Common myeloid progenitor, CD34-positive (primary cell): ENCODE measurements at places on chromosomes 1 and 21.

- H3K36me3 ChIP-seq, result peaks cover 2% of the 10 kb centered on the region
- DNase-seq, result no peak
- H3K27ac ChIP-seq, result no peak overlapping the region
- no peaks in the 10 kb centered on the region for H3K4me1 ChIP-seq
- no peaks in the 10 kb centered on the region for H3K27me3 ChIP-seq
- no peak overlapping the region for H3K4me3 ChIP-seq
Observed at GRCh38 chr21:26471099-26471471, 102.0 kb downstream of the CYYR1 start.

DNA sequence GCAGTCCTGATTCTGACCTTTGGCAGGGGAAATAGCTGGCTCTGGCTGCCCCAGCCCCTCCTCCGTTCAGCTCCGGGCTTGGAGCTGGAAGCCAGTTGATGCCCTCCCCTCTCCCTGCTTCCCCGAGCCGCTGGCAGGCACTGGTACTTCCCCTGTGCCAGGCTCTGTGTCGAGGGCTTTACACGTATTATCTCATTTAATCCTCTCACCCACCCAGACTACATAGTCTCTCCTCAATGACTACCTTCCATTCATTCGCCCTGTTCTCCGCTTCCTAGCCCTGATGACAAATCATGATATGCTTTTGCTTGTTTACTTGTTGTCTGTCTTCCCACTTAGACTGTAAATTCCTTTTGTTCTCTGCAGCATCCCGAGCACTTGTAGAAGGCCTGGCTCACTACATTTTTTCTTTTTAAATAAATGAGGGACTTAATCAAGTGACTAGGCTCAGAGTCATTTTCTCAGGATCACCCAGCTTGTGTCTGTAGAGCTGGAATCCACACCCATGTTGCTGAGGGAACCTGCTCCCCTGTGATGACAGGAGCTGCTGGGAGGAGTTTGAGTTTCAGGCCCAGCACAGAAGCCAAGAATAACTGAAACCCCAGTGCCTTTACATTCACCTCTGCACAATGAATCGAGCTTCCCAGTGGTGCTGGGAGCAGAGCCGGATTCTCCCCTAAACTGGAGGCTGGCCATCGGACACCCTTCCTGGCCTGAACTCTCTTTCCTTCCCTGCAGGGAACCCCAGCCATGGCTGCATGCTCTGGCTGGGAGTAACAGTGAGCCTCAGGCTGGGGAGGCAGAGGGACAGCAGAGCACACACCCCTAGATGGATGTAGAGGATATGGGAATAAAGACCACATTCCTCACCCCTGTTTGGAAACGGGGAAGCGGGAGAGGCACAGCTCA, 58.3 kb downstream of the UBIAD1 start:
- H3K27ac ChIP-seq, result no peak overlapping the region
- no peaks in the 10 kb centered on the region for H3K27me3 ChIP-seq
- no peaks in the 10 kb centered on the region for H3K4me1 ChIP-seq
- no peaks in the 10 kb centered on the region for H3K36me3 ChIP-seq
- no peak overlapping the region for H3K4me3 ChIP-seq

- H3K36me3 ChIP-seq, result no peaks in the 10 kb centered on the region
- no peak overlapping the region for H3K27ac ChIP-seq
- no peak overlapping the region for H3K4me3 ChIP-seq
- DNase-seq, result peak; percentile 7
- no peaks in the 10 kb centered on the region for H3K4me1 ChIP-seq
Observed at GRCh38 chr1:70498666-70499065, 87.6 kb downstream of the CTH start.

- no peak for DNase-seq
- no peak overlapping the region for H3K4me3 ChIP-seq
- no peaks in the 10 kb centered on the region for H3K36me3 ChIP-seq
- no peaks in the 10 kb centered on the region for H3K4me1 ChIP-seq
- no peaks in the 10 kb centered on the region for H3K27me3 ChIP-seq
- no peak overlapping the region for H3K27ac ChIP-seq
Observed at GRCh38 chr1:226131639-226132038, 54.9 kb downstream of the ACBD3 start.

DNA sequence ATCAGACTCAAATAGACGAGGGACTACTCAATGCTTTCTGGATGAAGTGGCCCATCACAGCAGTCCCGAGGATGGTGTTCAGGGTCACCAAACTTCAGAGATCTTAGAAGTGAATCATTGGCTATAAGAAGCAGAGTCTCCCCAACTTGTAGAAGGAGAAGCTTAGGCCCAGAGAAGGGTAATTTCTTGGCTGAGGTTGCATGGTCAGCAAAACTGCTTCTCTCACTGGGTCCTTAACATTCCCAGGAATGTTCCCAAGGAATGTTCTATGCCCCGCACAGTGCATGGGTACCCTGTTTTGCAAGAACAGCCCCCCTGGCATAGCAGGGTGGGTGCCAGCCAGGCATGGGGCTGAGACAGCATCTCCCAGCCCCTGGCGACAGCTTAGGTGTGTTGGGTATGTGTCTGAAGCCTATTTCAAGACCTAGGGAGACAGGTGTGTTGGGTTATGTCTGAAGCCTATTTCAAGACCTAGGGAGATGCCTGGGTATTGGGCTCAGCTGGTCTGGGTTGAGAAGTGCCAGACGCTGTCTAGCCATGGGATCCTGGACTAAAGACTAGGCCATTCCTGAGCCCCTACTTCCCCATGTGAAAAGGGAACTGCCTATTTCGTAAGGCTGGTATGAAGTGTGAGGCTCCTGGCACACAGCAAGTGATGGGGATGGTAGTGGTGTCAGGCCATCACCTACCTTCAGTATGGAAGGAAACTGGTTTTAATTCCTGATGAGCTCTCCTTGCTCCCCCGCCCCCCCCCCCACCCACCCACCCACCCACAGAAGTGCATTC, 26.1 kb downstream of the PADI6 start:
- no peak for DNase-seq
- H3K27ac ChIP-seq, result no peak overlapping the region
- no peaks in the 10 kb centered on the region for H3K4me1 ChIP-seq
- no peaks in the 10 kb centered on the region for H3K36me3 ChIP-seq
- no peaks in the 10 kb centered on the region for H3K27me3 ChIP-seq

- no peaks in the 10 kb centered on the region for H3K27me3 ChIP-seq
- H3K4me3 ChIP-seq, result no peak overlapping the region
- no peak overlapping the region for H3K27ac ChIP-seq
- DNase-seq, result peak; percentile 22
- H3K36me3 ChIP-seq, result no peaks in the 10 kb centered on the region
Observed at GRCh38 chr1:11311816-11312755, 39.1 kb downstream of the UBIAD1 start.

DNA sequence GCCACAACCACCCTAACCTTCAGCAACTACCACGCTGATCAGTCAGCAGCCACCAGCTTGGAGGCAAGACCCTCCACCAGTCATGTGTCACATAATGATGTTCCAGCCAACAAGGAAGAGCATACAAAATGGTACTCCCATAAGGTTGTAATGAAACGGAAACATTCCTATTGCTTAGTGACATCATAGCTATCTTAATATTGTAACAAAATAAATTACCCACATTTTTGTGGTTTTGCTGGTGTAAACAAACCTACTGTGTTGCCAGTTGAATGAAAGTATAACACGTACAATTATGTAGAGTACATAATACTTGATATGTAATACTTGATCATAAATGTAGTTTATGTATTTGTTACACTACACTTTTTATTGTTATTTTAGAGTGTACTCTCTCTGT, 1363.2 kb upstream of the ADGRL4 start:
- H3K4me1 ChIP-seq, result no peaks in the 10 kb centered on the region
- DNase-seq, result no peak
- H3K27me3 ChIP-seq, result no peaks in the 10 kb centered on the region
- no peak overlapping the region for H3K4me3 ChIP-seq

- no peak overlapping the region for H3K4me3 ChIP-seq
- H3K27ac ChIP-seq, result no peak overlapping the region
- H3K27me3 ChIP-seq, result no peaks in the 10 kb centered on the region
- peaks cover 7% of the 10 kb centered on the region for H3K4me1 ChIP-seq
- H3K36me3 ChIP-seq, result no peaks in the 10 kb centered on the region
Observed at GRCh38 chr21:15293240-15293639, 228.4 kb upstream of the NRIP1 start.

DNA sequence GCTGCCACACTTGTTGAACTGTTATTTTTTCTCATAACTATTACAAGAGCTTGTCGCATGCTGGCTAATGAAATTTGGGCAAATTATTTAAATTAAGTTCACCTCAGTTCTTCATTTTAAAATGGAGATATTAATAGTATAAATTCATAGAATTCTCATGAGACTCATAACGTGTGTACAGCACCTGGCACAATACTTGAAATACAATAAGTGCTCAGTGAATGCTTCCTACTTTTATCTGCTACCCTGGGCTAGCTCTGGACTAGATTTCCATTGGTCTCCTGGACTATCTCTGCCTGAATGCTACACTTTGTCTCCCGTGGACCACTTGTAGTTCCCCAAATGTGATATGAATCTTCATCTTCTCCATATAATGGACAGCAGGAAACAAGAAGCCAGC, 919 bp downstream of the SLAMF6 start:
- H3K27ac ChIP-seq, result no peak overlapping the region
- no peak for DNase-seq
- no peaks in the 10 kb centered on the region for H3K27me3 ChIP-seq
- no peak overlapping the region for H3K4me3 ChIP-seq
- peaks cover 34% of the 10 kb centered on the region for H3K4me1 ChIP-seq
- H3K36me3 ChIP-seq, result no peaks in the 10 kb centered on the region

- no peak overlapping the region for H3K27ac ChIP-seq
- no peak overlapping the region for H3K4me3 ChIP-seq
- H3K27me3 ChIP-seq, result no peaks in the 10 kb centered on the region
- no peak for DNase-seq
- H3K4me1 ChIP-seq, result no peaks in the 10 kb centered on the region
Observed at GRCh38 chr21:25127007-25127406, 480.3 kb downstream of the MRPL39 start.

- H3K27me3 ChIP-seq, result no peaks in the 10 kb centered on the region
- H3K36me3 ChIP-seq, result no peaks in the 10 kb centered on the region
- DNase-seq, result no peak
- no peaks in the 10 kb centered on the region for H3K4me1 ChIP-seq
- H3K4me3 ChIP-seq, result no peak overlapping the region
Observed at GRCh38 chr1:17653276-17653675, 101.9 kb upstream of the ACTL8 start.

DNA sequence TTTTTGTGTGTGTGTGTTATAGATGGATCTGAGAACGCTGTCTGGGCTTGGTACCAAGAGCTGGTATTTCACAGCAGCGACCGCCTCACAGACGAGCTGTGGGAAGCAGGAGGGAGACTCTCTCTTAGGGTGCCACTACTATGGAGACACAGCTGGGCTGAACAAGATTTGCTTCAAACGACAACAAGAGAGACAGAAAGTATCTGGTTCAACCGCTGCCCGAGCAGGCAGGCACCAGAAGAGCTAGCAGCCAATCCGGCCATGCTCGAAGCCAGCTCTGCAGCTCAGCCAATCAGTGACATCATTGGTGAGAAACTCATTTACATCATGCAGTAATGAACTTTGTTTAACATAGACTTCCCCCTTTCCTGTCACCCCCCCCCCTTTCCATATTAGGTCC, 341.3 kb downstream of the USP25 start:
- H3K4me3 ChIP-seq, result no peak overlapping the region
- no peak for DNase-seq
- no peaks in the 10 kb centered on the region for H3K27me3 ChIP-seq
- H3K27ac ChIP-seq, result no peak overlapping the region
